ENCODE measurements at places on chromosomes 1 and 21.

DNA sequence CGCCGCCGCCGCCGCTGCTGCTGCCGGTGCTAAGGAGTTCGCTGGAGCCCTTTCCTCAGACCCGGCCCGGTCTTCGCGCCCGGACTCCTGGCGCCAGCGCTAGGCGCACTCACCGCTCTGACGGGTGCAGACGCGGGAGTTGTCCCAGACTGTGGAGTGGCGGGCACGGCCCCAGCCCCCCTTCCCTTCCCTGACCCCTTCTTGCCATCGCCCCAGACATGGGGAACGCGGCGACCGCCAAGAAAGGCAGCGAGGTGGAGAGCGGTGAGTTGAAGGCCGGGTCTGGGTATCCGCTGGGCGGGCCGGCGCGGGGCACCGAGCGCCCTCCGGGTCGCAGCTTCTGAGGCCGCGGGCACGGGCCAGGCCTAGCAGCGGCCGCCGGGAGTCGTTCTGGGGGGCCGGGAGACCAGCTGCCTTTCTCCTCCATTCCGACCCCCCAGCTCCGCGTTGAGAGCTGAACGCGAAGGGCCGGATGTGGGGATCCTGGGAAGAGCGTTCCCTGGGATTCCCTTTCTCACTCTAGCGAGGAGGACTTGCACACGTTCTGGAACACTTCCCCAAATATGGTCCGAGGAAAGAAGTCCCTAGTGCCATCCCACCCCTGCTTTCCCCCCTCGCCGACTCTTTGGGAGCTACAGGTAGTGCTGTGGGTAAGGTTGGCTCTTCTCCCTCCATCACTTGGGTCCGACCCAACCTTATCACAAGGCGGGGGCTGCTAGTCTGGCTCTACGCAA, 65.8 kb upstream of the PRKACB start:
- DNase-seq: no peak

DNA sequence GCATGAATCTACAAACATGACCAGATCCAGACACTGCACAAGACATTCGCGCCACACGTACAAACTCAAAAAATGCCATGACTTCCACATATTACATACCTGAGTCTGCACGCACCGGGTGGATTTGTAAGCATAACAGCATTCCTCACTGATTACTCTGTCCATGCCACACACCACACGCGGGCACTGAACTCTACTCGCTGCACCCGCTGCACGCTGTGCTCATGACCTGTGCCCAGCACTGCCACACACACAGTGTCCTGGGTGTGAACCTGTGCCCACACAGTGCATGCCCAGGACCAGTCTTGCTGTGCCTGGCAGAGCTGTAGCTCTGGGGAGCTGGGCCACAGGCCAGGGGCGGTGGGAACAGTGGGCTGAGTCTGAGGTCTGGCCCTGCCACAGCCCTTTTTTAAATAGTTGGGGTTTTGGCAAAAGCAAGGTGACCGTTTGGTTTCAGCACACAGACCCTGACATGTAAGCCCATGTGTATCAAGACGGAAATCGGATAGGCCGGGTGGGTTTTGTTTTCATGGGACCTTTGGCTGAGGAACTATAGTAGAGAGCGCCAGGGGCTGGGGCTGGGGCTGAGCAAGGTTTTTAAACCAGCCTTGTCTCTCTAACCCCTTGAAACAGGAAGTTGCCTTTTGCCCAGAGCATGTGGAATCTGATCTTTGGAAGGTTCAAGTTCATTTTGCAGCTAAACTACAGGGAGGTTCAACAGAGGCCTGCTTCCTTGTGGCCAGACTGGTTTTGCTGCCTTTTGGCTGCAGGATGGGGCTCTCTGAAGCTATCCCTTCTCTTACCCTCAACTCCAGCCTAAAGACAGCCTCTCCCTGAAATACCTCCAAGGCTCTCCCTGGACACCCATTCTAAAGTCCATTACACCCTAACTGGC, 12.3 kb upstream of the GOLT1A start:
- DNase-seq: no peak

GRCh38 chr1:100532645-100533044, 5.3 kb upstream of the GPR88 start:
- no peak for DNase-seq

DNA sequence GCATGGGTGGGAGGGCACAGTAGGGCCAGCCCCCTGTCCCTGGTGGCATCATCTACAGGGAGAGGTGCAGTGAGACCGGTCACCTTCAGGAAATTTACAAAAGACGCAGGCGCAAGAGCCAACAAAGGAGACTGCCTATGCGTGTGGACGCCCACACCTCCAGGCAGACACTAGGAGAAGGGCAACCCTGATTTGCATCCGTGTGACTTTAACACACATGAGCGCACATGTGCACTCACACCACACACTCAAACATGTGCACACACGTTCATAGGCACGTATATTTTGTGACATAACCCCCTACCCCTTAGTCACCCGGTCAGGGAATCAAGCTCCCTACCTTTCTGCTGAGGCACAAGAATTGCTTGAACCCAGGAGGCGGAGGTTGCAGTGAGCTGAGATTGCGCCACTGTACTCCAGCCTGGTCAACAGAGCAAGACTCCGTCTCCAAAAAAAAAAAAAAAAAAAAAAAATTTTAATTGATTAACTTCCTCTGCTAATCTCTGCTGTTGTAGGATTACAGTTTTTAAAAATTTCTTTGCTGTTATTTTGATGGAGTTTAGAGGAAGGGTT, 84.7 kb upstream of the SLC25A33 start:
- no peak for DNase-seq

DNA sequence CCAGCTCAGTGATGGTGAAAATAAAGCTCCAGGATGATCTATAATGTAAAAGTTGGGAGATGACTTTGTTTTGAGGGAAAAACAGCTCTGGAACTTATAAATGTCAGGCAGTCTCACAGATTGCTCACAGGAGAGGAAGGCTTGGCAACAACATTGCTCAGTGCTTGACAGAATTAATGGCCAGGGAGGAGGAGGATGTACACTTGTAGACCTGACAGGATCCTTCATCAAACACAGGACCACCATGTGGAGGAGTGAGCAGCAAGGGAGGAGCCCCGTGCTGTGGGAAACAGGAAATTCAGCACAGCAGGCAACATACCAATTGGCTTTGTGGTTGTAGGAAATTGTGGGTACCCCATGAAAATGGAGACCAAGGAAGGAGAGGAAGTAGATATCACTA, 291.8 kb upstream of the CAMK1G start:
- DNase-seq: no peak

DNA sequence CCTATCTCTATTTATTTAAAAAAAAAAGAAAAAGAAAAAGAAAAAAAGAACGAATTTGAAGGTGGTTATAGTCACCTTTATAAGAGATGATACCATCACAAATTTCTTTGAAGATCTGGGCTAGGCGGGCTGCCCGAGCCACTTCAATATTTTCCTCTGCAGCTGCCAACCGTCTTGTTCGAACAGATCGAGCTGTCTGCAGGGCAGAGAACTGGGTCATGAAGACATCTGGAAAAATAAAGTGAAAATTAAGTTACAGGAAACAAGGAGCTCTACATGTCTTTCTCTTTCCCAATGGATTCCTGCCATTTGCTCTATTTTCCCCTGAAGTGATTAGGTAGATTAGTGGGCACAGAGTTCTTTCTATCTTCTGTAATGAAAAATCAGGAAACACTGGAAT, 31.9 kb downstream of the RUSC1 start:
- no peak for DNase-seq

DNA sequence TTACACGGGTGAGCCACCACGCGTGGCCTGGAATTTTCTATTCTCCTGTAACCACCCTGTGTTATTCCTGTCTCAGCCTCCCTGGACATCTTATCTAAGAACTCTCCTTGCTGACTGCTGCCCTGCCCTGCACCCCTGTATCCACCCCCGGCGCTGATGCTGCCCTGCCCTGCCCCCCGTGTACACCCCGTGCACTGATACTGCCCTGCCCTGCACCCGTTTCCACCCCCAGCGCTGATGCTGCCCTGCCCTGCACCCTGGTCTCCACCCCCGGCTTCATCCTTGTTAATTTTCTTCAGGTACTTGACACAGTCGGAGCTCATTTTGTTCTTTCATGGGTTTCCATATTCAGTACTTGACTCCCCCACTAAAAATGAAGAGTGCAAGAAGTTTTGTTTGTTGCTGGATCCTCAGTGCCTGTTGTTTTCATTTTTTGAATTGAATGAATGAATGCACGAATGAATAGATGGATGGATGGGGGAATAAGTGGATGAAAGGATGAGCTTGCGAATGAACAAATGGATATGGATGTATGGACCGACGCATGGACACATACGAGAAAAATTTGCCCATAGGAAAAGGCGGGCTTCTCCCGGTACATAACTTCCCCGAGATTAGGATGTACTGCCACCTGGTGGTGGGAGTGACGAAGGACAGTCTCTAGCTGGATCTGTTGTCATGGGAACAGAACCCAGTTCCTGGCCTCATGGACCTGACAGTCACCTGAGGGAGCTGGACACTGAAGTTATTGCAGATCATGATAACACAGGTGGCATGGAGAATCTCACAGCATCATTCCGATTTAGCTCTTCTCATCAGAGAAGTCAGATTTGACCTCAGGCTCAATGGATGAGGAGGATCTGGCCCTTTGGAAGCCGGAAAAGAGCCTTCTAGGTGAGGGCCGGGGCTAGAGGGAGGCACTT, 14.9 kb downstream of the AADACL4 start:
- DNase-seq: no peak

GRCh38 chr1:176799327-176799726, 336.4 kb downstream of the PAPPA2 start:
- DNase-seq: no peak

- no peak for DNase-seq
Measured at GRCh38 chr1:43858324-43858723, 75.3 kb upstream of the ARTN start.

- DNase-seq: no peak
Measured at GRCh38 chr21:46065215-46065913, 32.5 kb upstream of the COL6A2 start.

DNA sequence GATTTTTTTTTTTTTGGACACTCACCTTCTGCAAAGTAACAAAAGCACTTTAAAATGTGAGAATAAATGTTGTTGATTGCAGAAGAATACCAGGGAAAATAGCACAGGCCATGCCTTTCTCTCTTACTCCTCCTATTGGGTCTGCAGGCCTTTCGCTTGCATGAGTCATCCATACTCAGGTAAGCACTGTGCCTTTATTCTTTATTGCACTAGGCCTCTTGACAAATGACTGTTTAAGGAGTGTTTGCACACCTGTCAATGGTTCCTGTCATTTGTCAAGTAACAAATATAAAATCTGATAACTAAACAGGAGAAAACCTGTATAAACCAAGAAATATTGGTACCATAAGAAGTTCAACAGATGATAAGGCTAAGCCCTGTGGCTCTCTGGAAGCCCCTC, 106.5 kb downstream of the RGS7 start:
- DNase-seq: no peak

GRCh38 chr1:158025576-158026230, 32.3 kb downstream of the KIRREL1 start:
- no peak for DNase-seq

- DNase-seq: no peak
Measured at GRCh38 chr1:55049271-55049913, 10.0 kb downstream of the PCSK9 start.

- no peak for DNase-seq
Measured at GRCh38 chr1:207345644-207346477, 24.4 kb downstream of the CD55 start.

DNA sequence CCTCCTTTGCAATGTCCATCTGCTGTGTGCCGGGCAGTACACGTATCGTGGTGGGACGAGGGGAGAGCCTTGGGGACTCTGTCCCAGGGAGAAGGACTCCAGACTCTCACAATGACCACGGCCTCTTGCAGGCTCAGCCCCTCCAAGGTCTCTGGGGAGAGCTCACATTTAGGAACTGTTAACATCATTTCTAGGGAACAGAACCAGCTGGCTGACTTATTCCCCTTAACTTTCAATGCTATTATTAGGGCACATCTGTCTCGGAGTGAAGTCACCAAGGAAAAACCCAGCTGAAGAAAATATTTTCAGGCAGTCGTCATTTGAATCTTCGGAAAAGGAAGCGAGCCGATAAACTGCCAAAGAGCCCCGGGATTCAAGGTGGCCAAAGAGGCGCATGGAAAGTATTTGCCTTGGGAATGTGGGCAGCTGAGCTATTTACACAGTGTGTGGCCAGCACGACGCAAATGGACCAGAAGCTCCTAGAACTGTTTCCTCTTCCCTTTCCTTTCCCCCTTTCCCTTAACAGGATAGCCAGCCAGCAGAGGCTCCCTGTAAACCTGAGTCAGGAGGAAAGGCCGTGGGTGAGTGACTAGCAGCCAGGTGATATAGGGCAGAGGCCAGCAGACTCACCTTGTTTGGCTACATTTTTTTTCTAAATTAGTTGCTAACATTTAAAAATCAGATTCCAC, 74.5 kb downstream of the ITPKB start:
- no peak for DNase-seq

DNA sequence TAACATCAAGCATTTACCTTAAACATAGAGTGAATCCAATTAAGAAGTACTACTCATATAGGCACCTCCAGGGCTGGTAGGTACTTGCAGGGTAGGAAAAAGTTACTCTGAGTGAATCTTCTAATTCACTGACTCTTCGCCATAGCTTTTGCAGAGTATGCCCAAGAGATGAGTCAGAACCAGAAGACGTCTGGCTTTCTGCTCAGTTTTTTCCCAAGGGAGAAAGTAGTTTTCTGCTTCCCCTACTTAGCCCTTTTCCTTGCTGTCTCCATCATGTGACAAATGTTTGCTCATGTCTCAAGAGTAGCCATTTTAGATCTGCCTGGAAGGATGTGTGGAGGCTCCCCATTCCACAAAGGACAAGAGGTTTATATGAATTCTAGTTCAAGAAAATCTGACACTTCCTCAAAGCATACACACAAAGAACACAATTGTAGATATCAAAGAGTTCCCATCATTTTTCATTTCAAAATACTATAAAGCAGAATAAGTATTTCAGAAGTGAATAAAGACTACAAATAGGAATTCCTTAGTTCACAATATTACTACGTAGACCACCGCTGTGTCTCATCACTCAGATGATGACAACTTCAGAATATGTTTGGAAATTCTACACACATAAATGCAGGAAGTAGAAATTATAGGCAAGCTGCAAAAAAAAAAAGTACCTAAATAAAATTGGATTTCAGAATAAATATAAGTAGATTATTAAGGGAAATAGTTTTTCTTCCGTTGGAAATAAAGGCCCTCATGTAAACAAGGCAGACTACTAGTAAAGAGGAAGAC, 98.5 kb downstream of the ASH1L start:
- no peak for DNase-seq

DNA sequence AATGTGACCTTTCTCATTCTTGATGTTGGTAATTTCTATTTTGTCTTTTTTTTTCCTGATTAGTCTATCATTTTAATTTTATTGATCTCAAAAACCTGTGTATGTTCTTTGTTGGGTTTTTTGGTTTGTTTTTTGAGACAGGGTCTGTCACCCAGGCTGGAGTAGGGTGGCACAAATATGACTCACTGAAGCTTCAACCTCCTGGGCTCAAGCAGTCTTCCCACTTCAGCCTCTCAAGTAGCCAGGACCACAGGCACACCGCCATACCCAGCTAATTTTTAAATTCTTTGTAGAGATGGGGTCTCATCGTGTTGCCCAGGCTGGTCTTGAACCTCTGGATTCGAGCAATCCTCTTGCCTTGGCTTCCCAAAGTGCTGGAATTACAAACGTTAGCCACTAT, 145.2 kb downstream of the PIK3R3 start:
- no peak for DNase-seq

GRCh38 chr1:89608319-89608983, 24.5 kb upstream of the LRRC8C start:
- DNase-seq: no peak

GRCh38 chr1:237206065-237206414, 164.1 kb downstream of the RYR2 start:
- no peak for DNase-seq

Measured in cortex of kidney (tissue), 1 donor.